ENCODE measurements at places on chromosomes 12 and 14.

GRCh38 chr14:100035700-100036099, 29.5 kb upstream of the EVL start:
- no peak for DNase-seq

- DNase-seq = no peak
Observed at GRCh38 chr12:68557011-68557730, 53.5 kb upstream of the RAP1B start.

GRCh38 chr12:113043240-113043639, 13.3 kb upstream of the DTX1 start:
- DNase-seq = no peak

- DNase-seq = no peak
Observed at GRCh38 chr12:27794818-27795584, 15.0 kb upstream of the MANSC4 start.

DNA sequence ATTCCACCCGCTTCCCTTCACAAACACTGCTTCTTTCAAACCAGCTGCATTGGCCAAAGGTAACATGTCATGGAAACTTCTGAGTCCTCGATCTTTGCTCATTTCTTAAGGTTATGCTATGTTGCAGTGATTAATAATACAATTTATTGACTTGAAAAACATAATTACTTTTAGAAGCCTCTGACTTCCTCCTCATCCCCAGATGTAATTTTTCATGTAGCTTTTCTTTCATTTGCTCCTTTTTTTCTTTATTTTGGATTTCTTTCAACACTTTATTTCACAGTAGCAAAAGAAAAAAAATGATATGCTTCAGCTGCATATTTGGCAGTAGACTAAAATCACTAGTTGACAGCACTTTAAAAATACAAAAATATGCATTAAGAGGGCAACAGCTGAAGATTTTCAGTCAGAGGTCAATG, 116.2 kb downstream of the LRRIQ1 start:
- DNase-seq = no peak

DNA sequence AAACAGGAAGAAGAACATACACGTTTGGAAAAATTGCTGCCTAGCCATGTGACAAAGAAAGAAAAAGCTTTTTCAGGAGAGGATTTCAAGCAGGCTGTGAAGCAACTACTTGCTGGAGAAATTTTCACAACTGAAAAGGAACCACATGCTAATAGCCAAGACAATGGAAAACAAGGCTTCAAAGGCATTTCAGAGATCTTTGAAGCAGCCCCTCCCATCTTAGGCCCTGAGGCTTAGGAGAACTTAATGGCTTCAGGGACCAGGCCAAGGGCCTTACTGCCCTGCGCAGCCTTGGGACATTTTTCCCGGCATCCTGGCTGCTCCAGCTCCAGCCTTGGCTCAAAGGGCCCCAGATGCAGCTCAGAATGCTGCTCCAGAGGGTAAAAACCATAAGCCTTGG, 255.9 kb upstream of the ARID2 start:
- DNase-seq = no peak

GRCh38 chr12:94650143-94651056, at the start of gene TMCC3:
Gene TMCC3, minus strand, starts transcription at chr12:94650557. Its CDS starts 127 bp downstream, at chr12:94650430.
- DNase-seq = no peak

Data from DMS79 treated with DMSO at 0.1 percent for 48 hours (cell line).